Body of pancreas (tissue), 4 donors: ENCODE measurements at places on chromosomes 13 and 19.

DNA sequence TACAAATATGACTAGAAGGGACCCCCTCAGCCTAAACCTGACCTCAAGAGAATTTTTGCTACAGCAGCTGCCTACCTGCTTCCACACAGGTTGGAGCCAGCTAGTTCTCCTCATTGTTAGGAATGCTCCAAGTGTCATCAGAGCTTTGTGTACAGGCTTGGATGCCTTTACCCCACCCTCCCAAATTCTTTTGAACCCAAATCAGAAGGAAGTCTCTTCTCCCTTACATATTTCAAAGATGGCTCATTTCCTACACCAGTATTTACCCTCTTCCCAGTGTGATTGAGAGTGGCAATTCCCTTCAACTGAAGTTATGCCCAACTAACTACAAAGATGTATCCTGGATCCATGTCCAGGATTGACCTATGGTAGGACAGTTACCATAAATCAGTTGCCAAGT, 323.2 kb downstream of the OXGR1 start:
- H3K27ac ChIP-seq: no peak overlapping the region
- no peaks in the 10 kb centered on the region for H3K36me3 ChIP-seq
- no peaks in the 10 kb centered on the region for H3K4me1 ChIP-seq
- no peak overlapping the region for H3K4me3 ChIP-seq
- no peak for DNase-seq

GRCh38 chr13:103487841-103488240, 421.6 kb upstream of the SLC10A2 start:
- DNase-seq: no peak
- no peak overlapping the region for H3K4me3 ChIP-seq
- H3K4me1 ChIP-seq: no peaks in the 10 kb centered on the region
- H3K27me3 ChIP-seq: no peaks in the 10 kb centered on the region
- H3K36me3 ChIP-seq: no peaks in the 10 kb centered on the region

DNA sequence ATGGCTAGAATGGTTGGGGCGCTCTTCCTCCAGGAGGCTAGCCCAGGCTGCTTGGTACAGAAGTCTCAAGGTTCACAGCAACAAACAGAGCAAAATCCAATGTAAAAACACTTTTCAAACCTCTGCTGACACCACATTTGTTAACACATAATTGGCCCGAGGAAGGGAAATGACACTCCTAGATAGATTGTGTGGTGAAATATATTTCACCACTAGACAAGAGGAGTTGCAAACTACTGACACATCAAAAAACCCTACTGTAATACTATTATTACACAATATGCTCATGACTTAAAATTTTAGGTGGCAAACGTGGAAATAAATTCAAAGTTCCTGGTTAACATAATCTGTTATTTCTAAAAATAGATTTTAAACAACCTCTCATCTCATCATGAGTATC, 643.6 kb downstream of the PCDH9 start:
- no peak overlapping the region for H3K4me3 ChIP-seq
- H3K27me3 ChIP-seq: no peaks in the 10 kb centered on the region
- H3K4me1 ChIP-seq: no peaks in the 10 kb centered on the region
- H3K36me3 ChIP-seq: no peaks in the 10 kb centered on the region

- H3K27me3 ChIP-seq: no peaks in the 10 kb centered on the region
- H3K27ac ChIP-seq: no peak overlapping the region
- no peak overlapping the region for H3K4me3 ChIP-seq
- H3K36me3 ChIP-seq: no peaks in the 10 kb centered on the region
- peaks cover 29% of the 10 kb centered on the region for H3K4me1 ChIP-seq
- no peak for DNase-seq
These were observed 110.3 kb downstream of the GADD45B start for GRCh38 chr19:2586196-2586595.

DNA sequence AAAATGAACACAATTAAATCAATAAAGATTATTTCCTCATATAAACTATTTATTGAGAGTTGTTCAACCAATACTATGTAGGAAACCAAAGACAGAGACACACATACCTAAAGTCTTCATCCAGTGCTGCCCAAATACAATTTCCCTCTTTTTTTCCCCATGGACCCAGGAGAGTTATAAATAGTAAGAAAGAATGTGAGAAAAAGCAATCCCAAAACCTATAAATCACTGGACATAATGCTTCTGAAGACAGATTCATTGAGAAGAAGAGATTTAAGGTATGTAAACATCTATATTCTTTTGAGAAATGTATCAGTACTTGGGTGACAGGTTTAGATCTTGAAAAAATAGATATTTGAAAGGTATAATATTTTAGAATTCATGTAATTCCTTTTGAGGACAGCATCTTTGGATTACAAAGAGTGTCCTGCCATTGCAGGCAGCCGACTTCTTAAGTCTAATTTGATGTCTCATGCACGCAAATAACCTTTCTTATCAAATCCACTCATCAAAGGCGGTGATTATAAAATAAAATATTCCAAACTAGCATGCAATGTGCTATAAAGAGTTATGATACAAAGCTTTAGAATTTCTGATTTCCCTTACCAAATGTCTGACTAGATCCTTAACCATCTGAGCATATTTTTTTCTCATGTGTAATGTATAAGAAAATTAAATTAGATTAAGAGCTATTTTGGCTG, 739.4 kb downstream of the LIG4 start:
- DNase-seq: no peak
- no peaks in the 10 kb centered on the region for H3K27me3 ChIP-seq
- no peaks in the 10 kb centered on the region for H3K36me3 ChIP-seq
- no peaks in the 10 kb centered on the region for H3K4me1 ChIP-seq
- no peak overlapping the region for H3K4me3 ChIP-seq

- H3K27me3 ChIP-seq: no peaks in the 10 kb centered on the region
- H3K4me1 ChIP-seq: no peaks in the 10 kb centered on the region
- no peak overlapping the region for H3K27ac ChIP-seq
- no peak overlapping the region for H3K4me3 ChIP-seq
These were observed 932.8 kb upstream of the SLITRK6 start for GRCh38 chr13:86731987-86732386.

- H3K27me3 ChIP-seq: no peaks in the 10 kb centered on the region
- H3K27ac ChIP-seq: no peak overlapping the region
- no peak overlapping the region for H3K4me3 ChIP-seq
- no peaks in the 10 kb centered on the region for H3K36me3 ChIP-seq
- DNase-seq: no peak
These were observed 7.8 kb downstream of the SLC7A1 start for GRCh38 chr13:29587645-29588044.

DNA sequence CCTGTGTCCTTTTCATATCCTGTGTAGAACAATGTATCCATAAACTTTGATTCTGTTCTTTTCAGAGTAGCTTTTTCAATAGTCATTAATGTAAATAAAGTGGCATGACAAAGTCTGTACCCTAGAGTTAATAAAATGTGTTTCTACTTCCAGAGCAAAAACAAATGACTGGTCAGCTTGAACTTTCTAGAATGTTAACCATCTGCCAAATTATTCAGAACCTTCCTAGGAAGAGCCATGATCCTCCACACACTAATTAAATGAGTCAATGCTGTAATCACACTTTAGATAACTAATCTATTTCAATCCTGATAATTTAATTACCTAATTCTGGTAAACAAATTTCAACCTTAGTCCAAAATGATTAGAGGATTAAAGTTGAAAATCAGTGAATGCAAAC, 73.2 kb downstream of the DIAPH3 start:
- DNase-seq: no peak
- H3K27ac ChIP-seq: no peak overlapping the region
- H3K36me3 ChIP-seq: no peaks in the 10 kb centered on the region

DNA sequence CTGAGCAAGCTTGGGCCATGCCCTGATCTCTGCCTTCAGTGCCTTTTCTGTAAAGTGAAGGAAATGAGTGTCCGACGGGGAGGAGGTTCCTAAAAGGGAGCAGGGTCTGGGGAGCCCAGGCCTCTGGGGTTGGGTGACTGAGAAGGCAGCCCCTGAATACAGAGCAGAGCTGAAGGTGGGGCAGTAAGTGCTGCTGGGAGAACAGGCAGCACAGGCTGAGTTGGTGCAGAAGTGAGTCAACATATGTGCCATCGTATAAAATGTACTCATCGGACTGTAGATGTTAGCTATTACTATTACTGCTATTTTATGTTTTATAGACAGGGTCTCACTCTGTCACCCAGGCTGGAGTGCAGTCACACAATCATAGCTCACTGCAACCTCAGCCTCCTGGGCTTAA, 1.0 kb upstream of the HAMP start:
- peaks cover 44% of the 10 kb centered on the region for H3K4me1 ChIP-seq
- H3K36me3 ChIP-seq: no peaks in the 10 kb centered on the region
- no peaks in the 10 kb centered on the region for H3K27me3 ChIP-seq

GRCh38 chr13:44191504-44192171, 182.0 kb upstream of the SERP2 start:
- H3K4me3 ChIP-seq: no peak overlapping the region
- H3K36me3 ChIP-seq: no peaks in the 10 kb centered on the region
- H3K27me3 ChIP-seq: no peaks in the 10 kb centered on the region

DNA sequence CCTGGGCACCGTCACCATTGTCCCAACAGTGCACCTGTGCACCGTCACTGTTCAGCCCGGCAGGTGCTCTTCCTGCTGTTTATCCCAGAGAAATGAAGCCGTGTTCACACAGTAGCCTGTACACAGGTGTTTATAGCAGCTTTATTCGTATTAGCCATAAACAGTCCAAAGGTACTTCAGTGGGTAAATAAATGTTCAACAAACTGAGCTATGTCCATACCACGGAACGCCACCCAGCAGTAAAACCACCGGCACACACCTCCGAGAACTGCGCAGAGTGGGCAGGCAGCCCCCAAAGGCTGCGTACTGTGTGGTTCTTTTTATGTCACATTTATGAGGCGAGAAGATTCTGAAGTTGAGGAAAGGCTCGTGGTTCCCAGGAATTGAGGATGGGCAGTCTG, 44.9 kb upstream of the DCUN1D2 start:
- no peak overlapping the region for H3K4me3 ChIP-seq
- H3K27me3 ChIP-seq: no peaks in the 10 kb centered on the region
- no peak for DNase-seq

DNA sequence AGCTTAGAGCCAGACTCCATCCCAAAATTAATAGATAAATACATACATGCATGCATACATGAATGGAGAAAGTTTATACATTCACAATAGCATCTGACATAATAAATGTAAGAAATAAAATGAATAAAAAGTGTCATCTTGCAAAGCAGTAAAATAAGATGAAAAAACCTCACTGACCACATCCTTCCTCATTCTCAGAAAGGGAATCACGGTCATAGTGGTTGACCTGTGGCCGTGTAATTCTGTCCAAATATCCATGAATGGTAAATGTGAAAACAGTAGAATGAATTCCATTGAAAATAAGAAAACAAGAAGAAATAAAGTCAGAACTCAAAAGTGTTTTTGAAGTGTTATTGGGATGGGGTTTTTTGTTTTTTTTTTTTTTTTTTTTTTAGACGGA, 9.8 kb upstream of the CDC42EP5 start:
- H3K27me3 ChIP-seq: peaks cover 5% of the 10 kb centered on the region
- DNase-seq: no peak

DNA sequence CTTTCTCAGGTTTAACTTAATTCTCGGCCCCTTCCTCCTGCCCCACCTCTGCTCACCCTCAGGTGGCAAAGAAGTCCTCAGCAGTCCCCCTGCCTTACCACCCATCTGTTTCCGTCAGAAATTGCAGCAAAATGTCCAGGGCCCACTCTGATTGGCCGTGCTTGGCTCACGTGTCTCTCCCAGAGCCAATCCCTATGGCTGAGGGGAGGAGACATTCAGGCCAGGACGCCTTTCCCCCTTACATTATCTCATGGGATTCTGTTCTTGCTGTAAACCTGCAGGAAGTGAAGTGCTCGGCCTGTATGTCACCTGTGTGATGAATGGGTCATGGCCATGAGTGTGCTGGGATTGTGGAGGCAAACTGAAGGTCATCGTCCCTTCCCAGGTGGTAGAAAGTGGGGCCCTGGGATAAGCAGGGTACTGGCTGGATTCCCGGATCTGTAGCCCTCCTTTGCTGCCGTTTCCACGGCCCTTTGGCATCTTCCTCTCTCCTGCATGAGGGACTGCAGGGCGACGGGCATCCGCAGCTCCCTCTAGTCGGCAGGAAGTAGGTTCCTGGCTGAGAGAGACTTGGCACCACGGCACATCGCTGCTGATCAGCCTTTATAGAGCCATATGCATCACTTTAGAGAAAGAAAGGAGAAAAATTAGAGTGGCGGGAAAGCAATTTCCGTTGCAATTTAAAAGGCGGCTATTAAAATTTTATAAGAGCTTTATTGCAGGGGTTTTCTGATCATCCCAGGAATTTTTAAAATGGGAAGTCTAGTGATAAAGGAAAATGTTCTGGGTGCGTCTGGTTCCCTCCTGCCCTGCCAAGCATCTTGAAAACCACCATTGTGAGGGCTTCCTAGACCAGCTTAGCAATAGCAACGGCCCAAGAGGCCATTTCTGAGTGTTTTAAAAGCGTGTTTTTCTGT, 118.2 kb downstream of the SIPA1L3 start:
- peaks cover 41% of the 10 kb centered on the region for H3K4me1 ChIP-seq
- no peak overlapping the region for H3K4me3 ChIP-seq
- H3K27ac ChIP-seq: no peak overlapping the region
- H3K27me3 ChIP-seq: no peaks in the 10 kb centered on the region
- peak; percentile 22 for DNase-seq

GRCh38 chr13:49488563-49488962, 7.2 kb upstream of the PHF11 start:
- no peak overlapping the region for H3K4me3 ChIP-seq
- H3K36me3 ChIP-seq: peaks cover 4% of the 10 kb centered on the region
- no peak overlapping the region for H3K27ac ChIP-seq
- no peaks in the 10 kb centered on the region for H3K27me3 ChIP-seq
- DNase-seq: no peak

- peaks cover 6% of the 10 kb centered on the region for H3K36me3 ChIP-seq
- peaks cover 16% of the 10 kb centered on the region for H3K4me1 ChIP-seq
- no peaks in the 10 kb centered on the region for H3K27me3 ChIP-seq
- no peak overlapping the region for H3K27ac ChIP-seq
These were observed 7.2 kb upstream of the USF2 start for GRCh38 chr19:35261356-35262100.

DNA sequence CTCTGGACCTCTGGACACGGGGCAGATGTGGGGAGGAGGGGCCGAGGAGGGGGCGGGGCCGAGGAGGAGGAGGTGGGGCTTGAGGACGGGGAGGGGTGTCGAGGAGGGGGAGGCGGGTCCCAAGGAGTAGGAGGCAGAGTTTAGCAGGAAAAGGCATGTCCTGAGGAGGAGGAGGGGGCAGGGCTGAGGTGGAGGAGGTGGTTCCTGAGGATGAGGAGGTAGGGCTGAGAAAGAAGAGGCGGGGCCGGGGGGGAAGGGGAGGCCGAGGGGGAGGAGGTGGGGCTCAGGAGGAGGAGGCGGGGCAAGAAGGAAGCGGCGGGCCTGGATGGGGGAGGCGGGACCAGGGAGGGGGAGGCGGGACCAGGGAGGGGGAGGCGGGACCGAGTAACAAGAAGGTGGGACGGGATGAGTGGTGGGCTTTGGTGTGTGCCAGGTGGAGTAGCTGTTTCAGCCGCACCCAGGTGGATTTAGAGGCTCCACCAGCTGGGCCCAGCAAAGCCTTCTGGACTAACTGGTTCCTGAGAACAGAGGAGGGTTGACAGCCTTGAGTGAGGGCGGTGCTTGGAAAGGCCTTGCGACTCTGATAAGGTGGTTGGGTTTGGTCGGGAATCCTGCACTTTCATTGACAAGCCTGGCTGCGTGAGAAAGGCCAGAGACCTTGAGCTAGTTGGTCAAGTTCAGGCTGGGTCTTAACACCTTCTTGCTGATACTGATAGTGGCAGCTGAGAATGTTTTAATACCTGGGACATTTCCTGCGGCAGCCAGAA, 7.7 kb downstream of the TECR start:
- H3K4me1 ChIP-seq: peaks cover 20% of the 10 kb centered on the region
- H3K27me3 ChIP-seq: no peaks in the 10 kb centered on the region
- DNase-seq: peak; percentile 89

GRCh38 chr19:50460161-50460765, 16.0 kb upstream of the EMC10 start:
- no peaks in the 10 kb centered on the region for H3K27me3 ChIP-seq
- DNase-seq: no peak
- no peaks in the 10 kb centered on the region for H3K4me1 ChIP-seq
- H3K4me3 ChIP-seq: no peak overlapping the region
- no peak overlapping the region for H3K27ac ChIP-seq
